ENCODE measurements at places on chromosomes 5 and 9. TPM values are rescaled to one million over a fixed set of nuclear protein-coding genes. Genes with fewer than 3 reads are reported as not detected.

- no peaks in the 10 kb centered on the region for H3K4me1 ChIP-seq
- H3K4me3 ChIP-seq = no peak overlapping the region
- peaks cover 4% of the 10 kb centered on the region for H3K27me3 ChIP-seq
- DNase-seq = peak; percentile 3
- no peak overlapping the region for H3K27ac ChIP-seq
Observed at GRCh38 chr9:131773911-131774379, 34.1 kb upstream of the RAPGEF1 start.

GRCh38 chr5:120535900-120536299, 71.8 kb downstream of the PRR16 start:
- H3K4me3 ChIP-seq = no peak overlapping the region
- no peak overlapping the region for H3K27ac ChIP-seq
- no peaks in the 10 kb centered on the region for H3K4me1 ChIP-seq

RALGPS1 gene
- 2.9 TPM for polyA plus RNA-seq

DNA sequence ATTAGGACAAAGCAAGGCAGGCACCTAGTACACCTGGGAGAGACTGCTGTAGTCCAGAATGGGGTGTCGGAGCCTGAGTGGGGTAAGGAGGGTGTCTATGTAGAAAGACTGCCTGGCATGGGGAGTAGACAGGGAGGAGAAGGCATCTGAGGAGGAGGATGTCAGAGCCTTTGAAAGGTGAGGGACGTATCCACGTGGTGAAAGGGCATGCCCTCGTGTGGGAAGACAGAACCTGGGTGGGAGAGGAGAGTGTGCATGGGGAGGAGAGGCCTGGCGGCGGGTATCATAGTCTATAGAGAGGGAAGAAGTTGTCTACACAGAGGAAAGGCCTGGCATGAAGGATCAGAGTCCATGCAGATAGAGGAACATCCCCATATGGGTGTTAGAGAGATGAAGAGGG, 91.8 kb downstream of the NDFIP1 start:
- no peaks in the 10 kb centered on the region for H3K4me1 ChIP-seq
- H3K27ac ChIP-seq = no peak overlapping the region
- H3K36me3 ChIP-seq = no peaks in the 10 kb centered on the region
- H3K27me3 ChIP-seq = peaks cover 4% of the 10 kb centered on the region
- H3K4me3 ChIP-seq = no peak overlapping the region

- H3K27ac ChIP-seq = no peak overlapping the region
- no peaks in the 10 kb centered on the region for H3K4me1 ChIP-seq
- no peak for DNase-seq
- peaks cover 7% of the 10 kb centered on the region for H3K27me3 ChIP-seq
- H3K36me3 ChIP-seq = no peaks in the 10 kb centered on the region
- H3K4me3 ChIP-seq = no peak overlapping the region
Observed at GRCh38 chr9:89622933-89623861, 18.4 kb downstream of the GADD45G start.
